ENCODE measurements at places on chromosomes 4 and X.
A peak's percentile ranks its signal among the peaks of the same experiment; 100 is the strongest.

GRCh38 chrX:130933358-130933757 is 30.3 kb upstream of the ENOX2 start:
- DNase-seq: no peak

- DNase-seq: peak; percentile 31
Measured at GRCh38 chr4:68375667-68376559, 26.0 kb upstream of the YTHDC1 start.

DNA sequence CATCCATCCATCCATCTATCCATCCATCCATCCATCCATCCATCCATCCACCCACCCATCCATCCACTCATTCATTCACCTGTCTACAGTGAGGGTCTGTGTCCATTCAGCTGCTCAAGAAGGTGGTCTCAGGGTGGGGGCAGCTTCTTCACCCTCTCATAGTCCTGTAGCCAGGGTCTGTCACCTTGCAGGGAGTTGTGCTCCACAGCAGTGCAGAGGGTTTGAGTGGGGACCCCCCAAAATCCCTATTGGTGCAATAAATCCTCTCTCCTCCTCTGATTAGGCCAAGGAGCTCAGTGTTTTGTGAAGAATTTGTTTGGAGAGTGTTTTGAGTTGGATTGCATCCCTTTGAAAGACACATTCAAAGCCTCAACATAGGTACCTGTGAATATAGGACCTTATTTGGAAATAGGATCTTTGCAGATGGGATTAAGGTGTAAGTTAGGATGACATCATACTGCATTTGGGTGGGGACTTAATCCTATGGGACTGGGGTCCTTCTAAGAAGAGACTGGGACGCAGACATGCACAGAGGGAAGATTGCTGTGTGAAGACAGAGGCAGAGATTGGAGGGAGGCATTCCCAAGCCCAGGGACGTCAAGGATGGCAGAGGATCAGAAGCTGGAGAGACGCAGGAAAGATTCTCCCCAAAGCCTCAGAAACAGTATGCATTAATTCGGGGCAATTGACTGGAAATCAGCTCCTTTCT is 12.0 kb downstream of the P2RY8 start:
- no peak for DNase-seq

GRCh38 chr4:168717847-168718246 is 221.0 kb downstream of the PALLD start:
- DNase-seq: no peak

DNA sequence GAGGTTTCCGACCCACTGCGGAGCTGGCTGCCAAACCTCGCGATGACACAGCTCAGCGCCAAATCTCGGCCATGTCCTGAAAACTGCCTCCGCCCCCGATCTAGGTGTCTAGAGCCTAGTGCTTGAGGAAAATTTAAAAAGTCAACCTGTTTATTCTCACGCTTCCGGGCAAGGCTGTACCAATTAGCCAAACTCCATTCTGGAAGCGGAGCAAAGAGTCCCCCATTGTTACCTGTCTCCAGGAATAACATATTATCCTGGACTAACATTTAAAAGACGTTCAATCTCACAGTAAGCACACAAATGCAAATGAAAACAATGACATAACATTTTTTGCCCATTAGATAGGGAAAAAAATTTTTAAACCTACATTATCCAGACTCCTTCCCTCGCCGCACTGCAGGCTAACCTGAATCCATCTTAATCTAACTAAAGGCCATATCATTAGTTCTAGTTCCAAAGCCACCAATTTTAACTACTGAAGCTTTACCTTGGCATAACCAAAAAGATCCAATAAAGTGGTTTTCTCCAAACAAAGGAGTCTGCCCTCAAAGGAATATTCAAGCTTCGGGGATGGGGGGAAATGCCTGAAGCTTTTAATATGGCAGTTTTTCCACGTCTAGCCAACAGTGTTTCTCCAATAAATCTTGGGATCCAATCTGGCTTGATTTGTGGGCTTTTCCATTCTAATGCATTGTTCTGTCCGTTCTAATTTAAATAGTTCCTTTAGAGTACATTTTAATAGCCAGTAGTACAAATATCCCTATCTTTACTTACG is 1.9 kb downstream of the HUWE1 start:
- no peak for DNase-seq
